ENCODE measurements at places on chromosomes 5 and 9. TPM values are rescaled to one million over a fixed set of nuclear protein-coding genes. Genes with fewer than 3 reads are reported as not detected.

Gene ANKRD31
- not detected for polyA plus RNA-seq

Gene ICE1
- 24.4 TPM for polyA plus RNA-seq

Gene SOX30
- polyA plus RNA-seq: 0.53 TPM

Gene PGM5
- not detected for polyA plus RNA-seq

Gene F12
- 2.4 TPM for polyA plus RNA-seq

Gene SLIT3
- not detected for polyA plus RNA-seq

Gene C5orf52
- not detected for polyA plus RNA-seq

DNA sequence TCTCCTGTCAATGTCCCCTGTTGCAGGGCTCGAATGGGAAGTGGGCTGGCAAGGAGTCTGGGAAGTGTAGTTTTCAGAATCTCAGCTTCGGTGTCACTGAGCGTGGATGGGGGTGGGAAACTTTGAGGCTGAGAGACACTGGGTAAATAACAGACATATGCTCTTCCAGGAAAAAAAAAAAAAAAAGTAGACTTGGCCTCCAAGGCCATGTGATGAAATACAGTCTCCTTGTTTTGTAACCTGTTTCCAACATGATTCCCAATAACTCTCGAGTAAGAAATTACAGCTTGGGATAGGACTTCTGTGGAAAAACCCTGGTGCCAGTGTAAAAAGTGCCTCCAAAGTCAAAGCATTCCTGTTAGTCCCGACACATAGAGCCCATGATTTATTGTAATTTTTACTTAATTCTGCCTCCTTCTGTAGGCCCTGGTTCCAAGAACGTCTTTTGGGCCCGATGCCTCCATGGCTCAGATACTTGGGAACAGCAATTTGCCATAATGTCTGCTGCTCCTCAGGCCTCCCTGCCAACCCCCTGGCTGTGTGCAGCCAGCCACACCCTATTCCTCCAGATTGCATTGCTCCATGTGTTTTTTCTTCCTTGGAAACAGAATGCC, 119.5 kb upstream of the TNC start:
- no peaks in the 10 kb centered on the region for H3K4me1 ChIP-seq
- no peaks in the 10 kb centered on the region for H3K27me3 ChIP-seq
- DNase-seq: no peak

DNA sequence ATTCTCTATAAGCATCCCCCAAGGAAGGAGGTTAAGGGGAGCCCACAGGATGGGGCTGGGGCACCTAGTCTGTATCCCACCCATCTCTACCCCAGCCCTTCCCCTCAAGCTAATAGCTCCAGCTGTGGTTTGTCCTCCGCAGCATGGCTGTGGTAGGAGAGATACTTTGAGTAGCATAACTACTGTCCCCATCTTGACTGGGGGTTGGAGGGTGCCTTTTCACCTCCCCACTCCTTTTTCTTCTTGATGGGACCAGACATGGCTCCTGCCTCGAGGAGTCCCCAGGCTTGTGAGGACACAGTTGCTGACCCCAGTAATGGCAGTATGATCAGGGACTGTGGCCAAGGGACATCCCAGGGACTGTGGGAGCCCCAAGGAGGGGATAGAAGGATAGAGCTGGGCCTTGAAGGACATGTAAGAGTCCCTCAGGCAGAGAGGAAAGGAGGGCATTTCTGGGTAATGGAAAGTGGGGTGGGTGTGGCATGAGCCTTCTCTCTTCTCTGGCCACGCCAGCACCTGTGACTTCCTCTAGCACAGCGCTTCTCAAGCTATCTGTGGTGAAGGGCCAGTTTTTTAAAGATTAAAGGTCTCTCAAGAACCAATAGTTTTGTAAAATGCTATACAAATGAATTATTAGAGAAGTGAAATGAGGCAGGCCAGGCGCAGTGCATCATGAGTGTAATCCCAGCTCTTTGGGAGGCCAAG, 14.0 kb downstream of the OLFML2A start:
- H3K4me1 ChIP-seq: no peaks in the 10 kb centered on the region
- H3K36me3 ChIP-seq: no peaks in the 10 kb centered on the region
- no peak overlapping the region for H3K27ac ChIP-seq
- H3K27me3 ChIP-seq: no peaks in the 10 kb centered on the region
- DNase-seq: no peak

DNA sequence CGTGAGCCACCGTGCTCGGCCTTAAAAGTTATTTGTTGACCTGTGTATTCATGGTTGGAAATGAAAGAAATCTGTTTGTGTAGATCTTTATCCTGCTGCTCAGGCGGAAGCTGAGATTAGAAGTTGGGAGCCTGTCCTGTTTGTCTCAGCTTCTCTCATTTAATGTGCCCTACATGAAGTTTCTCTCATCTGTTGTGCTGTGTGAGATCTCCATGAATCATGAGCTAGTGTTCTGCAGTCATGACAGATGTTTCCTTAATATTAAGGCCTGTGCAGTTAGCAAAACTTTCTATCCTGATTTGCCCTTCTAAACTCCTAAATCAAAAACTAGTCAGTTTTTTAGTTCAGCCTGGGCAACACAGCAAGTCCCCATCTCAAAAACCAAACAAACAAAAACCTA, 59.5 kb downstream of the FAM78A start:
- no peak for DNase-seq
- H3K27ac ChIP-seq: no peak overlapping the region
- H3K4me3 ChIP-seq: no peak overlapping the region
- no peaks in the 10 kb centered on the region for H3K27me3 ChIP-seq
- H3K4me1 ChIP-seq: no peaks in the 10 kb centered on the region

- H3K27me3 ChIP-seq: peaks cover 6% of the 10 kb centered on the region
- no peak overlapping the region for H3K4me3 ChIP-seq
- no peaks in the 10 kb centered on the region for H3K36me3 ChIP-seq
- no peaks in the 10 kb centered on the region for H3K4me1 ChIP-seq
- H3K27ac ChIP-seq: no peak overlapping the region
These were observed 159.8 kb downstream of the TMC1 start for GRCh38 chr9:72681283-72681630.

GRCh38 chr5:107557051-107557658, 113.6 kb downstream of the EFNA5 start:
- DNase-seq: no peak
- H3K36me3 ChIP-seq: no peaks in the 10 kb centered on the region
- no peaks in the 10 kb centered on the region for H3K4me1 ChIP-seq
- no peak overlapping the region for H3K4me3 ChIP-seq
- no peak overlapping the region for H3K27ac ChIP-seq

- H3K27ac ChIP-seq: no peak overlapping the region
- no peaks in the 10 kb centered on the region for H3K36me3 ChIP-seq
- no peak for DNase-seq
- H3K27me3 ChIP-seq: no peaks in the 10 kb centered on the region
- no peak overlapping the region for H3K4me3 ChIP-seq
- no peaks in the 10 kb centered on the region for H3K4me1 ChIP-seq
These were observed 40.5 kb downstream of the GPR21 start for GRCh38 chr9:123073991-123074422.

GRCh38 chr9:95494416-95495371, 22.1 kb downstream of the PTCH1 start:
- H3K4me3 ChIP-seq: peak overlapping the region; percentile 48
- no peaks in the 10 kb centered on the region for H3K27me3 ChIP-seq
- peak overlapping the region; percentile 64 for H3K27ac ChIP-seq
- peaks cover 65% of the 10 kb centered on the region for H3K4me1 ChIP-seq

- no peaks in the 10 kb centered on the region for H3K27me3 ChIP-seq
- no peaks in the 10 kb centered on the region for H3K36me3 ChIP-seq
- DNase-seq: no peak
- H3K4me3 ChIP-seq: no peak overlapping the region
These were observed 67.1 kb downstream of the KLF4 start for GRCh38 chr9:107422189-107423185.

GRCh38 chr5:134136771-134137170, 22.3 kb downstream of the TCF7 start:
- H3K36me3 ChIP-seq: peaks cover 90% of the 10 kb centered on the region
- no peaks in the 10 kb centered on the region for H3K27me3 ChIP-seq
- peak overlapping the region; percentile 97 for H3K27ac ChIP-seq
- no peak overlapping the region for H3K4me3 ChIP-seq

DNA sequence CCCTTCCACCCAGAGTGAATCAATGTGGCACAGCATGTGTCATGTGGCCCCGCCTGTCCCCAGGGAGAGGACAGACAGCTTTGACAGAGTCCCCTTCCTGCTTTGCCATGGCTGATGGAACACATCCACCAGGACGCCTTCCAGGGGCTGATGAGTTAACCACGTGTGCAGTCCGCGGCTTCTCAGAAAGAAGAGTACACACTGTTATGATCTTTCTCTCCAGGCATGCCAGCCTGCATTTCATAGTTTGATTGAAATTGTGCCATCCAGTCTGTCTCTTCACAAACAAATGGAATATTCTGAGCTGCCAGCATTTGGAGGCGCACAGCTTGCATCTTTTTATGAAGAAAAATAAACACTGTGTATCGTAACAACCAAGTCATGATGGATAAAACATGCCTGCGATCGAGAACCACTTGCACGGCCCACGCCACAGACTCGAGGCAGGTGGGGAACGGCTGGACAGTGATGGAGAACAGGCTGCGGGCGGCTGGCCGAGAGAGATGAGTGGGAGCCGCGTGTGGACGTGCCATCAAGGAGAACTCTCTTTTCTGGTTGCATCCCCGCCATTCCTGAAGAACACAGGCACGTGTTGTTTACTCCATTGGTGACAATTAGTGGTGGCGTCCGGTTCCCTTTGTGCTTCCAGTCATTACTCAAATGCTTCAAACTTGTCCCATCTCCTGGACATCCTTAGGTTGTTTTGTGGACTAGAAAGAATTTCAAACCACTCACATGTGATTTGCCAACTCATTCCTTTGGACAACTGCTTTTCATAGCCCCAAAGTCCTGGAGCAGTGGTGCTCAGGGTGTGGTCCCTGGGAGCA, 220.2 kb downstream of the AGTPBP1 start:
- H3K27me3 ChIP-seq: no peaks in the 10 kb centered on the region
- H3K4me1 ChIP-seq: peaks cover 10% of the 10 kb centered on the region
- H3K4me3 ChIP-seq: no peak overlapping the region
- no peaks in the 10 kb centered on the region for H3K36me3 ChIP-seq
- no peak overlapping the region for H3K27ac ChIP-seq
- no peak for DNase-seq

DNA sequence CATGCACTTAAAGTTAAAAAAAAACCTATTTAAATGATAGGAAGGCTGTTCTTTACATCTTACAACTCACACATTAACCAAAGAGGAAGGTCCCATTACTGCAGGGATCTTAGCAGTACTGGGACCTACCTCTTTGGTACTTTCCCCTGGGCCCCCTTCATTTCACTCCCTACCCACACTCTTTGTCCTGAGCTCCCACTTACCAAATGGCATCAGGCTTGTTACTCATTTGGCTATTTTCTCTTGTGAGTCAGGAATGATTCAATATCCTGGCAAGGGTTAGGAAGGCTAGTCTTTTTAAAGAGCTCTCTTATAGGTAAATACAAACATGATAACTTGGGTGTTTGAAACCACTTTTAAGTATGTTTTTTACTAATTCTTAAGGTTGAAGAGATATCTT, 117.4 kb upstream of the ELL2 start:
- no peaks in the 10 kb centered on the region for H3K36me3 ChIP-seq
- H3K4me3 ChIP-seq: no peak overlapping the region
- no peaks in the 10 kb centered on the region for H3K4me1 ChIP-seq
- DNase-seq: no peak
- no peak overlapping the region for H3K27ac ChIP-seq
- no peaks in the 10 kb centered on the region for H3K27me3 ChIP-seq

- H3K4me3 ChIP-seq: no peak overlapping the region
- DNase-seq: no peak
- H3K36me3 ChIP-seq: no peaks in the 10 kb centered on the region
- H3K27me3 ChIP-seq: no peaks in the 10 kb centered on the region
- H3K27ac ChIP-seq: no peak overlapping the region
These were observed 10.8 kb upstream of the PRRC2B start for GRCh38 chr9:131382850-131383729.

DNA sequence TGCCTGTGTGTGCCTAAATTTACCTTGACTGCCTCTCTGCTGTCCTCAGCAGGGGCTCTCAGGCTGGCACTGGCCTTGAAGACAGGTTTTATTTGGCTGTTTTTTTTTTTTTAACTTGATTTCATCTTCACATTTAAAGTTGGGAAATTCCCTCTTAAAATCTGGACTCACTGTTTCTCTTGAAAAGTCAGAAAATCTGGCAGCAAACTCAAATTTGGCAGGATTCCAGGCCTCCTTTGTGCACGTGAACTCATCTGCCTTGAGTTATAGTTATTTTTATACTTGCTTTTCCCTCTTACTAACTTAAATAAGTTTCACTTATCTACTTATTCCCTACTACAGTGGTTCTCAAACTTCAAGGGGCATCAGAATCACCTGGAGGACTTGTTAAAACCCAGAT, 118.4 kb upstream of the MAP3K1 start:
- peaks cover 91% of the 10 kb centered on the region for H3K4me1 ChIP-seq
- H3K4me3 ChIP-seq: no peak overlapping the region
- H3K27me3 ChIP-seq: no peaks in the 10 kb centered on the region
- H3K36me3 ChIP-seq: no peaks in the 10 kb centered on the region
- peak; percentile 49 for DNase-seq
- no peak overlapping the region for H3K27ac ChIP-seq

GRCh38 chr5:137395011-137395755, 103.9 kb downstream of the SPOCK1 start:
- H3K36me3 ChIP-seq: no peaks in the 10 kb centered on the region
- no peak overlapping the region for H3K27ac ChIP-seq
- DNase-seq: no peak
- no peak overlapping the region for H3K4me3 ChIP-seq

DNA sequence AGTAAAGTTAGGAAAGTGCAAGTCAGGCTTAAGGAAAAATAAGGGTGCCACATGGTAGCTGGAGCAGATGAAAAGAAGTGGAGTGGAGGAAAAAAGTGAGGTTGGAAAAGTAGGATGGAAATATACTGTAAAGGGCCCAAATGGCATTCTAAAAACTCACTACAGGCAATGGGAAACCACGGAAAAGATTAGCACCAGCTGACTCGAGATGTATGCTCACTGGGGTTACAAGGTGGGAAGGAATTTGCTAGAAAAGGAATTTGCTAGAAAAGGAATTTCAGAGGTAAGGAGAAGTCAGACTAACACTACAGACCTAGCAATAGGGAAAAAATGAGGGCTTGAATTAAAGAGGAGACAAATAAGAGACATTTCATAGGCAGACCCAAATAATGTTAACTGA, 3.6 kb downstream of the PSMD5 start:
- no peak for DNase-seq
- H3K4me3 ChIP-seq: no peak overlapping the region
- H3K36me3 ChIP-seq: no peaks in the 10 kb centered on the region
- H3K27me3 ChIP-seq: no peaks in the 10 kb centered on the region
- peaks cover 42% of the 10 kb centered on the region for H3K4me1 ChIP-seq
- no peak overlapping the region for H3K27ac ChIP-seq

GRCh38 chr9:114722081-114722621, 40.2 kb upstream of the TEX48 start:
- H3K4me3 ChIP-seq: no peak overlapping the region
- H3K27me3 ChIP-seq: no peaks in the 10 kb centered on the region
- no peaks in the 10 kb centered on the region for H3K36me3 ChIP-seq
- peaks cover 37% of the 10 kb centered on the region for H3K4me1 ChIP-seq

DNA sequence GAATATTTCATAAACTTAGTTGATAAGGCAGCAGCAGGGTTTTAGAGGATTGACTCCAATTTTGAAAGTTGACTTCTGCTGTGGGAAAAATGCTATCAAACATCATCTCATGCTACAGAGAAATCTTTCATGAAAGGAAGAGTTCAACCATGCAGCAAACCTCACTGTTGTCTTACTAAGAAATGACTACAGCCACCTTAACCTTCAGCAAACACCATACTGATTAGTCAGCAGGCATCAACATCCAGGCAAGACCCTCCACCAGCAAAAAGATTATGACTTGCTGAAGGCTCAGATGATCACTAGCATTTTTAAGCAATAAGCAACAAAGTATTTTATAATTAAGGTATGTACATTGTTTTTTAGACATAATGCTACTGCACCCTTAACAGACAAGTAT, 7.6 kb downstream of the TMEM174 start:
- no peaks in the 10 kb centered on the region for H3K36me3 ChIP-seq
- no peak for DNase-seq
- H3K4me3 ChIP-seq: no peak overlapping the region
- no peak overlapping the region for H3K27ac ChIP-seq
- H3K4me1 ChIP-seq: no peaks in the 10 kb centered on the region
